SW480 (cell line): ENCODE measurements at places on chromosomes 7 and 10.

- peak; percentile 64 for DNase-seq
Observed at GRCh38 chr10:30413996-30414576, 19.9 kb upstream of the MAP3K8 start.

- DNase-seq, result peak; percentile 7
Observed at GRCh38 chr10:131786756-131787605, 113.8 kb upstream of the PPP2R2D start.

DNA sequence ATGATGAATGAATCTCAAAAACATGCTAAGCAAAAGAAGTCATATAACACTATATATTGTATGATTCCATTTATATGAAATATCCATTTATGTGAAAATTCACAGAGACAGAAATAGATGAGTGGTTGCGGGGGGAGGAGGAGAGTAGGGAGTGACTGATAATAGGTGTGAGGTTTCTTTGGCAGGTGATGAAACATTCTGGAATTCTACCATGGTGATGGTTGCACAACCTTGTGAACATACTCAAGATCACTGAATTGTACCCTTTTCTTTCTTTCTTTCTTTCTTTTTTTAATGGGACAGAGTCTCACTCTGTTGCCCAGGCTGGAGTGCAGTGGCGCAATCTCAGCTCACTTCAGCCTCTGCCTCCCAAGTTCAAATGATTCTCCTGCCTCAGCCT is 10.7 kb downstream of the SVOPL start:
- DNase-seq, result no peak

DNA sequence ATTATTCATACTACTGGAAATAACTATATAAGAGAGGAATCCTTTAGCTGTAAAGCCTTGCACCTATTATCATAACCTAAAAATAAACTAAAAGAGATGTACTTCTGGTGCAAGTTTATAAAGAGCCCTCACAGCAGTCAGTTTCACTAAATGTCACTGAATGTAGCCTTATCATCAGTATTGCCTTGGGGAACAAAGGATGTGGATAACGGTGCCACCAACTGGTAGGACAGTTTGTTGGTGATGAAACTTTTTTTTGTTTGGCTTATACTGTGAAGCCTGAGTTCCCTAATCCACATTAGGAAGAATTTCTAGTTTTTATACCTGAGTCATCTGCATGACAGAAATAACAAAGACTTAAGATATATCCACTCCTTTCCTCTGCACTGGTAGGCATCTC is 117.9 kb upstream of the COL1A2 start:
- DNase-seq, result peak; percentile 64

DNA sequence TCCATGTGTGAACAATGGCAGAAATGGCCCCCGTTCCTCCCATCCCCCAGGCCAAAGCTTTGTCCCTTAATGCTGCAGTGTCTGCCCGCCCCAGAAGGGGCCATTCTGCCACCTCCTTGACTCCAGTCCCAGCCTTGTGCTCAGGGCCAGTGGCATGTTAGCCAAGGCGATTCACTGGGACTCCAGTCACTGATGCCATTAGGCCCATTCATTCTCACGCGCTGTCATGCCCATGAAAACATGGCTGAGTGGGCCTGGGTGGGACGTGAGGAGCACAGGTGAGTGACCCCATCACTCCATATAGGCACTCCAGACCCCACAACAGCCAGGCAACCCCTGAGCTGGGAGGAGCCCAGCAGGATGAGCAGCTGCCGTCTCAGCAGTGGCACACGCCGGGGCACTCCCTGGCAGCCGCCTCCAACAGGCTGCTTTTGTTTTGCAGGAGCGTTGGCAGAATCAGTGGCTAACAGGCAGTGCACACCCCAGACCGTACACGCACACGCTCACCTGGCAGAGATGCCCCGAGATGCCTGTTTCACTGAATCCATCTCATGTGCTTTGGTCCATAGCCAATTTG is 79.5 kb downstream of the TCERG1L start:
- no peak for DNase-seq

DNA sequence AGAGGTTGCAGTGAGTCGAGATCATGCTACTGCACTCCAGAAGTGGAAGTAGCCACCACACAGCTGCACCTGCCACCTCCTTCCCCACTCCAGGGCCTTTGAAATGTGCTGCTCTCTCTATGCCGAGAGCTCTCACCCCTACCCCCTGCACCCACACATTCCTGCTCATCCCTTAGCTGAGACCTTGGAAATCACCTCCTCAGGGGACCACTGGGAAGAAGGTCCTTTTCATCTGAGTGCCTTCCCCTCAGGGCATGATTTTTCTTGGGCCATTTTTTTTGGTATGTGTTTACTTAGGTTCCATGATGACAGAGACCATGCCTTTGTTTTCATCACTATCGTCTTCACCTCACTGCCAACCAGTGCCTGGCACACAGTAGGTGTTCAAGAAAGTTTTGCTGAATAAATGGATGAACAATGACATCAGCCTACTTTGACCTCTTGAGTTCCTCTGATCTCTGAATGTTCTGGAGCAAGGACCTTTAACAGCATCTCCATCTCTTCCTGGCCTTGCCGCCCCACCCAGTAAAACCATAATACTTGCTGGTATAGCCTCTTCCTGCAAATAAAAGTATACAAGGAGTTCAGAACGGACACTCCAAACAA is 166.6 kb upstream of the KLF14 start:
- no peak for DNase-seq

GRCh38 chr7:2718296-2718965 is 30.4 kb downstream of the AMZ1 start:
- no peak for DNase-seq

GRCh38 chr7:69412331-69413146 is 185.7 kb upstream of the AUTS2 start:
- peak; percentile 64 for DNase-seq

DNA sequence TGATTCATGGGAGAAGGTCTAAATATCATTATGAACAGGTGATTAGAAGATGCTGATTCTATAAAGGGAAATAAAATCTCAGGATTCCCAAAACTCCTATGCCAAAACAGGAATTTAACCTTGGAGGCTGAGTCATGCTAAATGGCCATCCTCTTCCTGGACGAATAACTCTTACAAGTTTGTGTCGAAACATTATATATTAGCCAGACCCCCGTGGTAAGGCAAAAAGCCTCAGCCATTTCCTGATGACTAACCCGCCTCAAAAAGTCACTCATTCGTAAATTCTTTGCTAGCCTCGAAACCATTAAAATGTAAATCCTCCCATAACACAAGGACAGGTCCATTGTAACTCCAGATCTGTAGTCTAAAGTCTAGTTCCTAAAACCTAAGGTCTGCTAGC is 32.0 kb downstream of the CUL2 start:
- peak; percentile 13 for DNase-seq

DNA sequence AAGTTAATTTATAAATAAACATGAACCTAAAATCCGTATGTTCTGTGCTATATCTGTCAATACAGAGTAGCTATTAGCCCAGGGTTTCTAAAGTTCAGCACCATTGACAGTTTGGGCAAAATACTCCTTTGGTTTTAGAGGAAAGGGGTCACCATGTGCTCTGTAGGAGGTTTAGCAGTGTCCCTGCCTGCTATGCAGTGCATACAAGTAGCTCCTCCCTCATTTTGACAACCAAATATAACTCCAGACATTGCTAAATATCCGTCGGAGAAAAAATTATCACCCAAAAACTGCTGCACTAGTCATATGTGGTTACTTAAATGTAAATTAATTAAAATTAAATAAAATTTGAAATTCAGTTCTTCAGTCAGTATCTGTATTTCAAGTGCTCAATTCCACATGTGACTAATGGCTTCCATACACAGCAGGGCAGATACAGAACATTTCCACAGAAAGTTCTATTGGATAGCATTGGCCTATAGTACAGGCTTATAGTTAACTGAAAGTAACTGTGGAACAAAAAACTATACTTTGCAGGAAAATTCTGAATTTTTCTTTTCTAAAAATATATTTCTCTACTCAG is 6.4 kb downstream of the UPF2 start:
- DNase-seq, result no peak

- no peak for DNase-seq
Observed at GRCh38 chr7:158685693-158686092, 18.9 kb downstream of the NCAPG2 start.

GRCh38 chr7:111083413-111083812 is 7.5 kb upstream of the LRRN3 start:
- no peak for DNase-seq

- DNase-seq, result no peak
Observed at GRCh38 chr7:97167176-97167575, 49.7 kb downstream of the SDHAF3 start.

- DNase-seq, result no peak
Observed at GRCh38 chr10:52568309-52568708, 204.3 kb downstream of the MBL2 start.

GRCh38 chr7:104469166-104469820 is 140.9 kb downstream of the LHFPL3 start:
- DNase-seq, result no peak

GRCh38 chr10:17166699-17167098 is 34.8 kb downstream of the TRDMT1 start:
- DNase-seq, result no peak

- DNase-seq, result no peak
Observed at GRCh38 chr10:62880162-62880561, 64.0 kb upstream of the EGR2 start.

- DNase-seq, result no peak
Observed at GRCh38 chr7:47846138-47846836, 102.0 kb downstream of the PKD1L1 start.

DNA sequence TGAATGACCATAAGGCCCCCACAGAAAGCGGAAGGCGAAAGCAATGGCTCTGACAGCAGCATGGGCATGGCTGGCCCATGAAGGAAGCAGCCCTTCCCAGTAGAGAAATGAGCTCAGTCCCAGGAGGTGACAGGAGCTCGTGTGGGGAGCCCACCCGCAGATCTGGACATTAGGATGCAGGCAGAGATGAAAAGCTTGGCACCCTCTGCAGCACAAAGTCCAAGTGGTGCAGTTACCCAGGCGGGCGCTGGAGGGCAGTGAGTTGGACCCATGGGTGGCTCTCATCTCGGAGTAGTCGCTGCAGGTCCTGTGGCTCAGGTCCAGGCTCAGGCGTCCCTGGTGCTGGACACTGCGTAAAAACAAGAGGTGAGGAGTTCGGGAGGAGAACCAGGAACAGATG is 109.0 kb downstream of the DLG5 start:
- no peak for DNase-seq

DNA sequence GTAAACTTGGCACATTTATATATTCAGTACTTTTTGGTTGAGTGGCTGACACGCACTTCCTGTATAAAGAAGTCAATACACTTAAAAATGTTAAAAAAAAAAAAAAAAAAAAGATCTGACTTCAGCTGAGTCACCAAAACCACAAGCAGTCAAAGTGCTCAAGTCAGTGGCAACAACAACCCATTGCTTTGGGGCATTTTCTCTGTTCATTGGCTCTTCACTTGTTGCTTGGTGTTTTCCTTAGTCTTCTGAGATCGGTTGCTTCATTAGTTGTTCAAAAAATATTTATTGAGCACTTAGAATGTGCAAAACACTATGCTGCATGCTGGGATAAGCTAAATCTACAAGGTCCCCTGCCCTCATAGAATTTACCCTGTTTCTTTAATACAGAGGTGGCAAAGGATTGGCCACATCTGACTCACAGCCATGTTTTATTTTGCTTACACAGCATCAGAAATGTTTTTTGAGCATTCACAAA is 63.7 kb downstream of the ZNRF2 start:
- DNase-seq, result peak; percentile 65

DNA sequence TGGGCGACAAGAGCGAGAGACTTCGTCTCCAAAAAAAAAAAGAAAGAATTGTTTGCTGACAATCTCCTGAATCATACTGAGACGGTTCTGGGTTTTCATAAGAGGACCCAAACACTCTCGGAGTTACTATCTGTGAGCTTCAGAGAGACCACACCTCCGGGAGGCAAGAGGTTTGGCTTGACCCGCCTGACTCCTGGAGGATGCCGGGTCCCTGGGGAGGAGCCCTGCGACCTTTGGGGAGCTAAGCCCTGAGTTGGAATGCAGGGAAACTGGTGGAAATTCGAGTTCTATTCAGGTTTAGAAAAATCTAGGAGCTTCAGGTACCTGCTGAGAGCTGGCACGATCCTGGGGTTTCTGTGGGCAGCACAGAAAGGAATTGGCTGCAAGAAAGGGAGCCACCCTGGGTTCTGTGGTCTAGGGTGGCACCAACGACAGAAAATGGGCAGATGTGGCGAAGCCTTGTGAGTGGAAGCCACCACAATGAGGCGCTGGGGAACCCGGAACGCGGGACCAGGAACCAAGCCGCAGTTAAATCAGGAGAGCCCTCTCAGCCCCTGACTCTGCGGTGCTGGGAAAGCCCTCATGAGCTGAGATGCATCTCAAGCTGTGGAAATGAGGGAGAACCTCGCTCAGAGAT is 21.9 kb upstream of the GATAD1 start:
- peak; percentile 72 for DNase-seq

DNA sequence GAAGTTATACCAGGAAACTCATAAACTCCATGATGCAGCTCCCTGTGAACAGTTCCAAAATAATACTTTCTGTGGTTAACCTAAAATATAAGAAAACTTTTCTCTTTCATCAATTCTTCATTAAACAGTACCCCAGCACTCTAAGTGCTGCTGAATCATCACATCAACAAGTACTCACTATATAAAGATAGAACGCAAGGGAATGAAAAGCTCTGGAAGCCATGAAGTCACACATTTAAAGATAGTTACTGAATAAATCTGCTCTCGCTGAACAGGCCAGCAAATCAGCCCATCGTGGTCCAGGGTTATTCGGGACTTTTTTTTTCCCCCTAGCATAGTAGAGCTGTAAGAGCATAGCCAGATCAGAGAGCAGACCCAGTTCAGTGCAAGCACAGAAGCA is 254.3 kb downstream of the IPMK start:
- no peak for DNase-seq

DNA sequence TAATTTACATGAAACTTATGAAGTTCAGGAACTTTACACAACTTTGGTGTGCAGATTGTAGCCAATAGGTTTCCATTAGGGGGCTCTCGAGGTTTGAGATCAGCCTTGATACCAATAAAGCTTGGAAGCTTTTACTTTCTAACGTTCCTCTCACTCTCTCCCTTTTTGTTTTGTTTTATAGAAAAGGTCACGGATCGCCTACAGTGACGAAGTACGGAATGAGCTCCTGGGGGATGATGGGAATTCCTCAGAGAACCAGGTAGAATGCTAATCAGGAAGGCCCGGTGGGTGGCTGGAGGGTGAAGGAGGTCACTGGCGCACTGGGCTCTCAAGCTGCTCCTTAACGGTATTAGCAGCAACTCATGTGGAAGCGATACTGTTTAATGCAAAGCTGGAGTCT is 79.9 kb downstream of the VTI1A start:
- no peak for DNase-seq

DNA sequence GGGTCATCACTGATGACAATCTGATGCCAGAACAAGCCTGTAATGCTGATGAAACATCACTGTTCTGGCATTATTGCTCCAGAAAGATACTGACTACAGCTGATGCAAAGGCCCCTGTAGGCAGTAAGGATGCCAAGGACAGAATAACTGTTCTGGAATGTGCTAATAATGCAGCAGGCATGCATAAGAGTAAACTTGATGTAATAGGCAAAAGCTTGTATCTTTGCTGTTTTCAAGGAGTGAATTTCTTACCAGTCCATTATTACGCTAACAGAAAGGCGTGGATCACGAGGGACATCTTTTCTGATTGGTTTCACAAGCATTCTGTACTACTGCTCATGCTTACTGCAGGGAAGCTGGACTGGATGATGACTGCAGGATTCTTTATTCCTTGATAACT is 18.7 kb downstream of the LCOR start:
- DNase-seq, result no peak
